T-cell (primary cell): ENCODE measurements at places on chromosomes 5 and 9.

DNA sequence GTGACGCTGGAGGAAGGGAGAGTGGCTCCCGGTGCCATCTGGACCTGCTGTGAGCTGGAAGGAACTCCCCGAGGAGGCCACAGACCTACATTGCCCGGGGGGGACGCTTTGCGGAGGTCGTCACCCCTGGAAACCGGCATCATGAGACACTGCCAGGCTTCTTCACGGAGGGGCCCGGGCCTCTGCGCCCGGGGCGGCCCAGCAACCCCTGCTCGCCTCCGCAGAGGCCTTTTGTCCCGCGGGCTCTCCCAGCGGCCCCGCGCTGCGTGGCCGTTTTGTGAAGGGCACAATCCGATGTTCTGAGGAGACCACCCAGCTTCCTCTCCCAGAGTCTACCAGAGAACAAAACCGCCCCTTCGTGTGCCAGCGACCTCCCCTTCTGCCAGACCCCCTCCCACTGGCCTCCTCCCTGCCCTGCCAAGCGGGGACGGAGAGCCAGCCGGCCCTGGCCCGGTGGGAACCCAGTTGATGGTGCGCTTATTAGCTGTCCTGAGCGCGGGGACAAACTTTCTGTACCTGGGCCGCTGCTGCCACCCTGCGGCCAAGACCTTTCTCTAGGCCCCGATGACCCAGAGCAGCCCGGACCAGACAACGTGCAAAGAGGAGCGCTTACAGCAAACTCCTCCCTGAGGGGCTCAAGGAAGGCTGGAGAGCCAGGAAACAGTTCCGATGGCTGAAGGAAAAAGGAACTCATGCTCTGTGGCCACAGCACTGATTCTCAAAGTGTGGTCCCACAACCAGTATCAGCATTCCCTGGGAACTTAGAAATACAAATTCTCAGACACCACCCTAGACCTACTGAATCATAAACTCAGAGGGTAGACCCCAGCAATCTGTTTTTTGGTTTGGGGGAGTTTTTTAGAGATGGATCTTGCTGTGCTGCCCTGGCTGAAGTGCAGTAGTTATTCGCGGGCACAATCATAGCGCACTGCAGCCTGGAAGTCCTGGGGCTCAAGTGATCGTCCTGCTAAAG, 86.7 kb downstream of the SLC1A3 start:
- peak; percentile 18 for DNase-seq

DNA sequence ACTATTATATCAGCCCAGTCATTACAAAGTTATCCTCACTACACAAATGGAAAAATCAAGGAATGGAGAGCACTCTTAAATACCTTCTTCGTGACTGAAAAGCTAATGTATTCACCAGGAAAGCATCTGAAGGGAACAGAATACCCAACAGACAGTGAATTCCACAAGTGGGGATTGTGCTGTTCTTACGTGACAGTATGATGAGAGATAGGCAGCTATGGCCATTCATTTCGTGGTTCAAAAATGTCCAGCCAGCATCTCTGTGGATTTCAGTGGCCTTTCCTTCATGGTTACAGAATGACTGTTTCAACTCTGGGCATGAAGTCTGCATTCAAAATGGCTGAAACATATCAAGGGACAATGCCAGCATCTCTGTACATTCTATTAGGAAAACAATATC, 323.8 kb downstream of the PRELID2 start:
- no peak for DNase-seq

DNA sequence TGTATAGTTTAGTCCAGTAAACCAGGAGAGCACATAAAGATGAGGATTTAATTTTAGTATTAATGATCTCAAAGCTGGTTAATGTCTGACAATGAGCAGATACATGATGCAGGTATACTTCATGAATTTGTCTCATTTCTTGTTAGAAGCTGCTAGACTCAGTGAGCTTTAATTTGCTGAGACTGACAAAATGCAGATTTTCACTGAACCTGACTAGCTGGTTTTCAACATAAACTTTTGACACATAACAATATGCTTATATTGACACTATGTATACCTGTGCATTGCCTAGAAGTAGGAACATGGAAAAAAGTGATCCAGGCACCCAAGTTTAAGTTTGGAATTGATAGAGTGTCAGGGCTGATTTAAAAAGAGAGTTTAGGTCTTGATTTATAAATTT, 10.8 kb downstream of the UBLCP1 start:
- no peak for DNase-seq

DNA sequence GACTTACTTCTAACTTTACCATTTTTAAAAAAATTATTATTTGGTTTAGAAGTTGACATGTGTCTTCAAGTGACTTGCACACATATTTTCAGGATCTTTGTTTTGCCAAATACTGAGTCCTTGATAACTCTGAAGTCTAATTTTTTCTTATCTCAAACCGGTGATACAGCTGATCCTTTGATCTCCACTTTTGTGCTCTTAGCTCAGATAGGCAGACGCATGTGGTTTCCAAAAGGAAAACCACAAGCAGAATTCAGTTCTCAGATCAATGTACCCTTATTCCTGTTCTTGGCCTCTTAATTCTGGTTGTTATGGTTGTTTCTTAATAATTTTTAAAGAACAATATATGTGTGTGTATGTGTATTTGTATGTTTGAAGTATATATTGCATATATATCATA, 238.3 kb upstream of the EDIL3 start:
- no peak for DNase-seq

DNA sequence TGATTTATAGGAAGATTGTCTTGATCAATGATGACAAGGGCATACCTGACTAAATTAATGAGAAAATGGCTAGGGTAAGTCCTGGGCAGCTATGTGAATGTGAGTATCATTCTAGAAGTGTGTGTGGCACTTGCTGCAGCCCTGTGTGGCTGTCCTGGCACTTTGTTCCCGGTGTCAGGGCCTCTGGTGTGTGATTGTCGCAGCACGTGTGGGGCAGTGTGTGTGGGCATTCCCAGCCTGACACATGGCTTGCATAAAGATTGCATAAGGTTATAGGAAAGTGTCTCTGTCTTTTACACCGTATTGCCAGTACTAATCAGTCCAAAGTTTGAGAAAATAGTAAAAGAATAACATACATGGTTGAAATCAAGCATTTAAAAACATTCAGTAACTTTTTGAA, 74.4 kb downstream of the TRIO start:
- no peak for DNase-seq

- no peak for DNase-seq
Measured at GRCh38 chr5:75933489-75933888, 149.7 kb upstream of the SV2C start.

- DNase-seq = no peak
Measured at GRCh38 chr9:95077766-95078370, 239.6 kb downstream of the FANCC start.

DNA sequence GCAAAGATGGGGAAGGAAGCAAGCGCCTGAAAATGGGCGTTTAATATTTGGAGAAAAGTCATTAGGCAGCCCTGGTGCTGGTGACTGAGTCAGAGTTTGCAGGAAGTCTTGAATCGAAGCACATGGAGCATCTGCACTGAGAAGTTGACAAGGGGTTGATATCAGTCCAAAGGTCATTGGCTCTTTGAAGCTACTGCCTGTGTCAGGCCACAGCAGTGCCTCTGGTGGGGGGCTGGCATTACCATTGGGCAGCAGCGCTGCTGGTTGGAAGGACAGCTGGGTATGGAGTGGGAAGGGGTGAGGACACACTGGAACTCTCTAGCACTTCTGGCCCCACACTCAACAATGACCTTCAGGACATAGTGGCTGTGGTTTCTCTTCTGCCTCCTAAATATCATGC, 150.4 kb upstream of the ERCC6L2 start:
- DNase-seq = no peak

DNA sequence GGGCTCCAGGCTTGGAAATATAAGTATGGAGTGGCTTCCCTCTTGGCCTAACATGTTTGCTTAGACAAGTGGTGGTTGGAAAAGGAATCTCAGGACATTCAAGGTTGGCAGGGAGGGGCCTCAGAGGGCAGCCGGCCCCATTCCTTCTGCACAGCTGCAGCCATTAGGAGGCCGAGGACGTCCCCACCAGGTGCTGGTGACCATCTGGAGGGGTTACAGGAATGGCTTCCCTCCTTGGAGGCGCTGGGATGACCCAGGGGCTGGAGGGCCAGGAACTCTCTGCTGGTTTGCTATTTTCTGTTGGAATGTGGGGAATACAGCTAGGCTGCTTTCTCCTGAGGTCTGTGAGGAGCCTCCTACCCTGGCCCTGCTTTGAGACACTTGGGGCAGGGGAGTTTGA, 18.5 kb downstream of the STC2 start:
- DNase-seq = no peak

GRCh38 chr5:118479285-118479684, 509.1 kb downstream of the DTWD2 start:
- DNase-seq = no peak

DNA sequence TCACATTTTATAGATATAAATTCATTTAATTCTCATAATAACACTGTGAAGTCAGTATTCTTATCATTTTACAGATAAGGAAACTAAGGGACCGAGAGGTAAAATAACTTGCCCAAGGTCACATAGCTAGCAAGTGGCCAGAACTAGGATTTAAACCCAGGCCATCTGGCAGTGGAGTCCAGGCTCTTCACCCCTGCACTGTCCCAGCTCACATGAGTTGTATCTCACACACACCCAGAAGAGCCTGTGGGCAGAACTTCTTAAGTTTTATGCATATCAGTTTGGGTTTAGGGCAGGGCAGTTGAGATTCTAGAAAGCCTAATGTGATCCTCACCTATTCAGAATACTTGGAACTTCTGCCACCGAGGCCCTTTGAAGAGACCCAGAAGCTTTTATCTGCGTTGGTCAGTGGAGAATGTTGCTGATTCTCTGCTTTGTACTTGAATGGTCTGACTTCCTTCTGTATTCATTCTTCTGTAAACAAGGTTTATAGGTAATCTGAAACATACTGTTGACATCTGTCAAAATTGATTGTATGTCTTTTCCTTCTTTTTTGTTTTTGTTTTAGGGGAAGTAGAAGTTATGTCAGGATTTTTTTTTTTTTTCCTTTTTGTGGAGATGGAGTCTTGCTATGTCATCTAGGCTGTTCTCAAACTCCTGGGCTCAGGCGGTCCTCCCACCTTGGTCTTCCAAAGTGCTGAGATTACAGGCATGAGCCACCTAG, 75.8 kb downstream of the KIAA1958 start:
- no peak for DNase-seq

DNA sequence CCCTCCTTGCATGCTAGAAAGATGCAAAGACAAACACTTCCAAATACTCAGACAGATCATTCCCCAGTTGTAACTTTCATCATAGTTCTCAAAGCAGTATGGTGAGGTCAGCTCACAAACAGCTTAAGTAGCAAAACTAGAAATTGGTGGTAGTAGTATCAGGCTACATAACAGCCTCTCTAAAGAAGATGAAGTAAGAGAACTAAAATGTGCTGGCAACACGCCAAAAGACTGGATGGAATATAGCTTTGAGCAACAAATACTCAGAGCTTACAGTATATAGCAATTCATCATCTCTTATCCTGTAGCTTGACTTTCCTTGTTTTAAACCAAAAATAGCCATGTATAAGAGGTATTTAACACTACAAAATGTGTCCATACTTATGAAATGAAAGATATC, 7.5 kb downstream of the PFDN1 start:
- peak; percentile 12 for DNase-seq

DNA sequence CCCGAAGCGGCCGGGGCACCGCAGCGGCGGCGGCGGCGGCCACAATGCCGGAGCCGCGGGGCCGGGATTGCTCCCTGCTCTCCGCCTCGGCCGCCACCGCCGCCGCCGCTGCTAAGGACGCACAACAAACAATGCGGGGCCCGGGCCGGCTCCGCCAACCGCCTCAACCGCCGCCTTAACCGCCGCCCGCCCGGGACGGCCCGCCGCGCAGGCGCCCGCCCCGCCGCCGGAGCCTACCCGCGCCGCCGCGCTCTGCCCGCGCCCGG, 254 bp downstream of the STRBP start:
- DNase-seq = no peak

DNA sequence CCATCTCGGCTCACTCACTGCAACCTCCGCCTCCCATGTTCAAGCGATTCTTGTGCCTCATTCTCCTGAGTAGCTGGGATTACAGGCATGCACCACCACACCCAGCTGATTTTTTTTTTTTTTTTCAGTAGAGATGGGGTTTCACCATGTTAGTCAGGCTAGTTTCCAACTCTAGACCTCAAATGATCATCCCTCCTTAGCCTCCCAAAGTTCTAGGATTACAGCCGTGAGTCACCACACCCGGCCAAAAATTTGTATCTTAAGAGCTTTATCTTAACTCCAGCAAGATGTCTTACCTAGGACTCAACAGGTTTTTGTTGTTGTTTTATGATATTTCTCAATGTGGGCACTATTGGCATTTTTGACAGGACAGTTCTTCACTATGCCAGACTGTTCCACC, 27.9 kb downstream of the LYRM7 start:
- no peak for DNase-seq

GRCh38 chr9:38107811-38108304, 38.8 kb upstream of the SHB start:
- DNase-seq = no peak

DNA sequence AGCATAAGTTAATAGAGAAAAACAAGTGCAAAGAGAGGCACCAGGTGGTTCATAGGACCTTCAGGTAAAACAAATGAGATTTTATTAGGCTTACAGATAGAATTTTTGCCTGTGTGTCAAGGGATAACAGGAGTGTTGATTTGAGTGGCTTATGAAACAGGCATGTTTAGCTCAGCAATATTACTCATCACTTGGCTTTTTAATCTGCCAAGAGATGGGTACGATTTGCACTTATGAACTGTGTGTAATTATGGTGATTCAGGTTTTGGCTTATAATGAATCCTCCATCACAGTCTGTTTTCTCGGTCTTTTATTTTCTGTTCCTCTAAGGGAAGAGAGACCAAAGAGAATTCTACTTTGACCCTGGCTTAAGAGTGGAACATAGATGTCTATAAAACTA, 199.3 kb downstream of the DMRTA1 start:
- no peak for DNase-seq

GRCh38 chr9:136741883-136742571, 713 bp downstream of the LCN10 start:
- DNase-seq = no peak

DNA sequence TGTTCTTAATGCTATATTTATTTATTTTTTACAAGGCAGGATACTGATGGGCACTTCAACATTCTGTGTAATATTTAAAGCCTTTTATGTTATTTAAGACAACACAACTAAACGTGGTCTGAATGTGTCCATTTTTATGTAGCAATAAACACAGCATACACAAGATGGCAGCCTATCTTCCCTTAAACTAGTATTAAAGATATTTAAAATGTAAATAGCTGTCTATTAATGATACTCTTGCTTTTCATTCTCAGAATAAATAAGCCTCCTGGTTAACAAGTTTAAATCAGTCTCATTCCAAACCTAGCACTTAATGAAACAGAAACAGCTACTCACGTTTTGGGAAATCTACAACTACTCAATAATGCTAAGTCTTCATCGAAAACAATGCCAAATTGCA, 315.7 kb downstream of the MCTP1 start:
- DNase-seq = no peak

DNA sequence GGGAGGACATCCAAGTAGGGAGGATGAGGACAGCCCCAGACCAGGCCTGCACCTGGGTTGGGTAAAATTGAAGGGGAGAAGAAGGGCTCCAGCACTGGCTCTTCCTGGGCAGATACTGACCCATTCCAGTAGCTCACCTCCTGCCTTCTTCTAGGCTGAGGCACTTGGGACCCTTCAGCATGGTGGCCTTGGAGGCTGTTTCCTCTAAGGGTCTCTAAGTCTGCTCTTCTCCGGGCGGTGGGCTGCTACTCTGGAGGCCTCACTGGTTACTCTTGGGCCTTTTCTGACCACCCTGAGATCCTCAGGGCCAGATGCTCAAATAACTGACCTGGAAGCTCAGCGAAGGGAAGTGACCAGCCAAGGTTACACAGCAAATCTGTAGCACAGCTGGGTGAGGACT, 2.8 kb upstream of the TIFAB start:
- no peak for DNase-seq

GRCh38 chr9:114031037-114031630, 47.0 kb downstream of the AMBP start:
- DNase-seq = no peak
